Stimulated activated CD8-positive, alpha-beta memory T cell treated with anti-CD3 and anti-CD28 coated beads, Interleukin-15, amount 100 ng/mL, for 48 hours (primary cell): ENCODE measurements at places on chromosomes 16 and 17.

DNA sequence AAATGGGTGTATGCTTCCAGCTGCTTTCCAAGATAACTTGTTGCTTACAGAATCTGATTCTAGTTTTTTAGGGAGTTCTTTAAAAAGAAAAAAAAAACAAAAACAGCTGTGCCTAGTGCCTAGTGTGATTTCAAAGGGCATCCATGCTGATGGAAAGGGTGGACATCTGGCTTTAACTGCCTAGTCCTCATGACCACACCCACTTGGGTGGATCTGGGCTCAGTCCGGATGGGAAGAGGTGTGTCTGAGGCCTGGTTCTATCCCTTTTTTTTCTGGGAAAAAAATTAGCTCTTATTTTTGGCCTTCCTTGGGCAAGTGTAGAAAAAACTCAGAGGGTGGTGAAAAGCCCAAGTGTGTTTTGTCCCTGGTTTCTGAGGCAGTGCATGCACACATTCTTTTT lies 132.3 kb upstream of the CDH11 start:
- DNase-seq: no peak

DNA sequence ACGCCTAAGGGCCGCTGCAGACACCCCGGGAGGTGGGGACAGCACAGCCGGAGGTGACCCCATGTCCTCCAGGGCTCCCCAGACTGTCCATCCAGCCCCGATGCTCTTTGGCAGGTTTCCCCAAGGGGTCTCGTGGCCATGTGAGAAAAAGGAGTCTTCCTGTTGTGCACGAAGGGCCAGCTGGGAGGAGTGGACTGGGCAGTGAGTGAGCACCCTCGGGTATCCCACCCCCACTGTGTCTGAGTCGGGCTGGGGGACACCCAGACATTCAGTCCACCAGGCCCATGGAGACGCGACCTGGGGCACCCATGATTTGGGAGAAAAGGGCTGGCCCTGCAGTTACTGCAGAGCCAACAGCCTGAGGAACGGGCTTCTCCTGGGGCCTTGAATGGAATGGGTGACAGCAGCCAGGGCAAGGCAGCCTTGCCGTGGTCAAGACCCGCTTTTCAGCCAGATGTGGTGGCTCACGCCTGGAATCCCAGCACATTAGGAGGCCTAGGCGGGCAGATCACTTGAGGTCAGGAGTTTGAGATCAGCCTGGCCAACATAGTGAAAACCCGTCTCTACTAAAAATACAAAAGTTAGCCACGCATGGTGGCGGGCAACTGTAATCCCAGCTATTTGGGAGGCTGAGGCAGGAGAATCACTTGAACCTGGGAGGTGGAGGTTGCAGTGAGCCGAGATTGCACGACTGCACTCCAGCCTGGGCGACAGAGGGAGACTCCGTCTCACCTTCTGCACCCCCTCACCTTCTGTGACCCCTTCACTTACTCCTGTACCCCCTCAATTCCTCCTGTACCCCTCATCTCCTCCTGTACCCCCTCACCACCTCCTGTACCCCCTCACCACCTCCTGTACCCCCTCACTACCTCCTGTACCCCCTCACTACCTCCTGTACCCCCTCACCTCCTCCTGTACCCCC lies 24.1 kb upstream of the CAPN15 start:
- no peak for DNase-seq

DNA sequence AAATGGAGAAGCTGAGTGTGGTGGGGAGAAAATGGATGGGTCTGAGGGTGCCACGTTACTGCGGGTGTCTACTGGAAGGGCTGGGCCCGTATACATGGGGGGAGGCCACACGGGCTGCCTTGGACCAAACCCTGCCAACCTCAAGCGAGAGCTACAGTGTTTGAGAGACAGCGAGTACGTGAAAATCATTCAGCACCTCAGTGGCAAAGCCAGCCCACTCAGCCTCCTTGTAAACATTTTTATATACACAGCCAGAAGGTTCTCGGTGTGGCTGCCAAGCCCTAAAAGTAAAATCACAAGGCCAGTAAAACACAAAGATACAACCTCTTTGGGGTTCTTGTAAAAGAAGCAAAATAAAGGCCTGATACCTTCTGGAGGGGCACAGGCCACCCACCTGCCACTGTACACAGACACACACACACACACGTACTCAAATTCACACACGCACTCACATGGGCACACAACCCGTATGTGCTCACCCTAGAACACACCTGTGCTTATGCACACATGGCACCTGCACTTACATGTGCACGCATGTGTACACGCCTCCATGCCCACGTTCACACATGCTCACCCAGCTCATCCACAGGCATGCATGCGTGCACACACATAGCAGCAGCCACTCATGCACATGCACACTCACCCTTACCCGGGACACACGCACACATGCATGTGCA lies 102.8 kb downstream of the GSG1L start:
- DNase-seq: no peak

DNA sequence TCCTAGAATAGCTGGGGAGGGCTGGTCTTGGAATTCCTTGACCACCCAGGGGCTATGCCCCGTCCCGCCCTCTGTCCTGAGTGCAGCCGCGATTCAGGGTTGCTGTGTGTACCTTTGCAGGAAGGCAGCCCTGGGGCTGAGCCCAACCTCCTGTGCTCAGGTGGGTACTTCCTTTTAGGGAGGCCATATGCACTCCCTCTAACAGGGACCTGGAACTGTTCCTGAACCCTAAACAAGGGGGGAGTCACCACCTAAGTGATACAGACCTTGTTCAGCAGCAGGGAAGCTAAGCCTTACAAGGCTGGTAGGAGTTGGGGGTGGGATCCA lies 24.6 kb downstream of the LLGL2 start:
- no peak for DNase-seq

DNA sequence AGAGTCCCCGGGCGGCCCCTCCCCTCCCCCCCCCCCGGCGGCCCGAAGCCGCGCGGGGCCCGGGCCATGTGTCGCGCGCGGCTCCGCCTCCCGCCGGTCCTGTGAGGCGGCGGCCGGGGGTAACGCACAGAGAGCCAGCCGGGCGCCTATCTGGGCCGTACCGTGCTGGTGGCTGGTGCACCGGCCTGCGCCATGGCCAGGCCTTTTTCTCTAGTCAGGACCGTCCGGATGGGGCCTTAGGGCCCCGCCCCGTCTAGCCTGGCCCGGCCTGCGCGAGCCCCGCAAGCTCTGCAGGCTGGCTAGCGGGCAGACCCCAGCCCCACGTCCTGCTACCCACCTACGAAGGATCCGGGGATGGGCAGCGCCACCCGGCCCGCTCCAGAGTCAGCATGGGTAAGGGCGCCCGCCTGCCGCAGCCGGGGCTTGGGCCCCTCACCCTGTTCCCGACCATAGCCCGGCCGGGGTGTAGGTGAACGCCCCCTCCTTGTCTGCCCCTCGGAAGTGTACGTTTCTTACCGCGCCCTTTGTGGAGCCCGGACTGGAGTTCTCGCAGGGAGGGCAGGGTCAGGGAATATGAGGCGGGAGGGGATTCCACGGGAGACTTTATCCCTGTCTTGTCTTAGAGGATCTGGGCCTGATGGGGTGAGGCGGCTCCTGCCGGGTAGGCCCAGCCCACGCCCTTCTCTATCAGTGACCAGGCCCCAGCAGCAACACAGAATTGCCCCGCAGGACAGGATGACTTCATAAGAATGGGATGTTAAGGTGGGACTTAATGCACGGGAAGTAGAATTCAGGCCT lies at the start of gene CENPT:
Gene CENPT, minus strand, starts transcription at position 630 of the 798 bp plus-strand sequence. CDS start 13,834 bp downstream, outside the sequence.
- DNase-seq: no peak

DNA sequence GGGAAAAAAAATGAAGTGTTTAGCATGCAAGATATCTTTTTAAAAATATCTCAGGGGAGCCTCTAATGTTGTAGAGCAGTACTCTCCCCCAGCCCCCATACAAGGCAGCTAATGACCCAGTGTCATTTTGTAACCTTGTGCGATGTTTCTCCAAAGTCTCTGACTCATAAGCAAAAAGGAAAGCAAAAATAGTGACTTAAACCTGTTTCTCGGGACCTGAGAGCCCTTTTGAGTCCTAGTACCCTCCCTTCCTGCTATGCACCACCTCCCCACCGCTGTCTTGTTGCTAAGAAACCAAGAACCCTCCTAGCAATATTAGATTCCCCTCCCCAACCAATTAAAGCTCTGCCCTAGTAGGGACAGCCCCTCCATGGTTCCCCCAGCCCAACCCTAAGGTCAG lies 2.8 kb downstream of the MYCBPAP start:
- DNase-seq: peak; percentile 32

DNA sequence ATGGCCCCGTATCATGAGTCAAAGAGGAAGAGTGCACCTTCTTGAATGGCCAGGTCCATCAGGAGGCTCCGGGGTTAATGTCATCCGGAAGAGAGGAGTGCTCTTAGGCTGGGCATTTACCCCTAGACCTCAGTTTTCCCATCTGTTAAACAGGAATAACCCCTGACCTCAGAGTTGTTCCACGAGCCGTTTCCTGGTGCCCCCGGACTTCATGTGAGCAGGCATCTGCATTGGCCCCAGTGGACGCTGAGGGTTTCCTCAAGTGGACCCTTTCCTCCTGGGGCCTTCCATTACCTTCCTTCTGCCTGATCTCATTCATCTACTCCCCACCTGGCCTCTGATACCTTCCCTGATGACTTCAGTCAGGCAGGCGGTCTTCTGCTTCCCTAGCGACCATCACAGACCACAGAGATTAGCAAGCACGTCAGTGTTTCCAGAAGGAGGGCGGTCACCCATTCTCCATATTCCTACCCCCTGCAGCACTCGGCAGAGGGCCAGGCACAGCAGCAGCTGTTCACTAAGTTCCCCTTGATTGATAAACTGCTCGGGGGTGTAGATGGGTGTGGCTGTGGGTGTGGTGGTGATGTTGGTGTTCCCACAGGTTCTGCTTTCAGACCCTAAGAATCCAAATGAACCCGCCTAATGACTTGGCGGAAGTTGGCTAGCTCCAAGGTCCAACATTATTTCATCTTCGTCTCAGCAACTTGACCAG lies 346.6 kb upstream of the TNRC6C start:
- no peak for DNase-seq

GRCh38 chr16:14399378-14400284 lies 230.4 kb downstream of the PARN start:
- DNase-seq: no peak

DNA sequence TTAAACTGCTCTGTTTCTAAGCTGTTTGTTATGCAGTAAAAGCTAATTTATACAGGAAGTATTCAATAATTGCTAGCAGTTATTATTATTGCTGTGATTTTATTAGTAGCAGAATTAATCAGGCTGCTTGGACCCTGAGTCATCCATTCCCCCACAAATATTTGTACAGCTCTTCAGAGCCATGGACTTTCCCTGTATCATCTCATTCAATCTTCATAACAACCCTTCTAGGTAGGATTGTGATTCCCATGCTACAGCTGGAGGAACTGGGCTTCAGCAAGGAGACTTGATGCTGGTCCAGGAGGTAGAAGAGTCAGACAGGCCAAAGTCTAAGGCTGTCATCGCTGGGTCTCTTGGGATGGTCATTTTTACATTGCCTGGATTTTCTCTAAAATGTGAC lies 208.3 kb downstream of the C16orf95 start:
- no peak for DNase-seq

GRCh38 chr17:7262192-7262934 lies at the start of gene CLDN7:
Gene CLDN7, minus strand, starts transcription at chr17:7262478. Its CDS starts 435 bp downstream, at chr17:7262043.
- no peak for DNase-seq

GRCh38 chr16:30659507-30660423 lies 1.5 kb downstream of the FBRS start:
- peak; percentile 38 for DNase-seq

DNA sequence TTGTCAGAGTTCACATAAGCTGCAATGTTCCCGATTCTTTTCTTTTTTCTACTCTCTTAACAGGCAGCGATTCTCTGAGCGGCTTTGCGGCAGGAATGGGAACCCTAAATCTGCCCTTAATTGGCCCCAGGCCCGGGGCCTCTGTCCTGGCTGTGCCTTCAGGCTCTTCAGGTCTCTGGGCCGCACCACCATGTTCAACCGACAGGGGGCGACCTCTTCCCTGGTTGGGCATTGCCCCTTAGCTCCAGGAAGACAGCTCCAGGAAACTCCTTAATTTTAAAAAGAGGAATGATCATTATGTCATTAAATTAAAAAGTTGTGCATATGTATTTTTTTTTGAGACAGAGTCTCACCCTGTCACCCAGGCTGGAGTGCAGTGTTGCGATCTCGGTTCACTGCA lies 20.3 kb downstream of the CACNG5 start:
- no peak for DNase-seq

GRCh38 chr16:30051518-30051917 lies 14.0 kb upstream of the ALDOA start:
- DNase-seq: no peak

DNA sequence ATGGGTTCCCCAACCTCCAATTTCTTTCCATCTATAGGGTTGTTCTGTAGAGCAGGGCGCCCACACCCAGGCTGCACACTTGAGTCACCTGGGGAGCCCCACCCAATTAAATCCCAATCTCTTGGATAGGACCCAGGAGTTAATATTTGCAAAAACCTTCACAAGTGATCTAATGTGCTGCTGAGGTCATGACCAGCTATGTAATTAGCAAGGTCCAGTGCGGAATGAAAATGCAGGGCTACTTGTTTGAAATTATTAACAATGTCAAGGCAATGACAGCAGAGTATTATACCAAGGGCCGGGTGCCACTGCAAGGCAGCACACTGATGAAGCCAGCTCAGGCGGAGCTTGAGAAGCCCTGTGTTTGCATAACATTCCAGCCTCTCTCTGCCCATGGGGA lies 302.7 kb downstream of the MAF start:
- DNase-seq: no peak

DNA sequence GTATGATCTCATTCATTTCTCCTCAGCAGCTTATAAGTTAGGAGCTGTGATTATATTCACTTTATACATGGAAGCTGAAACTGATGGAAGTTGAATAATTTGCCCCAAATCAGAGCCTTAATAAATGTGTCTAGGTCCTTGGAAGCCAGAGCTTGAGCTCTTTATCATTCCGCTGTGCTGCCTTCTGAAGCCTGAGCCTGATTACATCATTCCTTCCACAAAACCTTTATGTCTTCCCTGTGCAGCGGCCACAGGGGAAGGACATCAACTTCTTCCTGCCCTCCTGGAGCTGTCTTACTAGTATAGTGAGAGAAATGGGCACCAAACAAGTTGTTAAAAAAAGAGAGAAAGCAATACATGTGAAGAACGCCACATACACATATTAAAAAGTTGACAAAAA lies 6.8 kb downstream of the TNRC6C start:
- no peak for DNase-seq
